Urinary bladder (tissue), 4 donors: ENCODE measurements at places on chromosomes 2 and 18. TPM values are rescaled to one million over a fixed set of nuclear protein-coding genes. Genes with fewer than 3 reads are reported as not detected.

DNA sequence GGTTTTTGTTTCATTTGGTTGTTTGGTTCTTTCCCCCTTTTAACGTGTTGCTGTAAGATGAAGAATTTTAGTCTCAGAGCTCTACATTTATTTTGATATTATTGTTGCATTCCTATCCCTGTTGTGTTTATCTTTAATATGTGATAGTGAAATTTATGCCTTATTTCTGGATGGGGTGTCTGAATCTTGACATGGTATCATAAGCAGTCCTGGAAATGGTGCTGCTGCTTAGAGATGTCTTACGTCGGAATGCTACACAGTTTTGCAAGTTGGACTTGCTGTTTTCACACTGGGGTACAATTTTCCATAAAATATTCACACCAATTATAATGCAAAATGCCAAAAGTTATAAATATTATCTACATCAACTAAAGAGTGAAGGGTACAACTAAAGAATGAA is 164.0 kb downstream of the GPD2 start:
- no peak for DNase-seq

GRCh38 chr2:230134496-230135129 is 65.9 kb upstream of the SLC16A14 start:
- DNase-seq, result no peak

The PDE1A gene
- 49.9 TPM for total RNA-seq

DNA sequence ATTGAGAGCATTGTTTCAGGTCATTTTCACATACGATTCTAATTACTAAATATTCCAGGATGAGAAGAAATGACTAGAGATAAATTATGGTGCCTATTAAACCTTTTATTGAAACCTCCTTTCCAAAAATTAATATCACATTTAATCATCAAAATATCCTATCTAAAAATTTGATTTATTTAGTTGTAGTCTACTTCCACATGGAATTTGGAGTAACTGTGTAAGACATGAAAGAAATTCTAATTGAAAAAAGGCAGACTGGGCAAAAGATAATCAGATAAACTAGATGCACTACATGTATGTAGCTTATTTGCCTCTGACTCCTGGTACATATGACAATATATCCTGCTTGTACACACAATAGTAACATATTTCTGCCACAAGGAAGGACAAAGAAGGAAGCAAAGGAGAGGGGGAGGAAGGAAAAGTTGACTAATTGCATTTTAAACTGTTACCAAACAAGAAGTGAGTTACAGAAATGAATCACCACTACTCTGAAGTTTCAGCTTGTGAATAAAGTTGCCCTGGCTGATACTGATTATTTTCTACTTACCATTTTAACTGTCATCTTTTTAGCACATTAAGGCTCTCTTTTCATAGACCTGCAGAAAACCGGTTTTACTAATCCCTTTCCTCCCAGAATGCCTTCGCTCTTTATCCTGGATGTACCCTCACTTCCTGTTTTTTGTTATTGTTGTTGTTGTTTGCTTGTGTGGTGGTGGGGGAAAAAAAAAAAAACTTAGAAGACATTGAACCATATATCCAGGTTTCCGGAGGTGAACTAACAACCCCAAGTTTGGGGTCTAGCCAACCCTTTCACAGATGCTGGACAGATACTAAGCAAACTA is 28.4 kb downstream of the NRXN1 start:
- DNase-seq, result no peak

The TDRD15 gene
- 3.8 TPM for total RNA-seq

DNA sequence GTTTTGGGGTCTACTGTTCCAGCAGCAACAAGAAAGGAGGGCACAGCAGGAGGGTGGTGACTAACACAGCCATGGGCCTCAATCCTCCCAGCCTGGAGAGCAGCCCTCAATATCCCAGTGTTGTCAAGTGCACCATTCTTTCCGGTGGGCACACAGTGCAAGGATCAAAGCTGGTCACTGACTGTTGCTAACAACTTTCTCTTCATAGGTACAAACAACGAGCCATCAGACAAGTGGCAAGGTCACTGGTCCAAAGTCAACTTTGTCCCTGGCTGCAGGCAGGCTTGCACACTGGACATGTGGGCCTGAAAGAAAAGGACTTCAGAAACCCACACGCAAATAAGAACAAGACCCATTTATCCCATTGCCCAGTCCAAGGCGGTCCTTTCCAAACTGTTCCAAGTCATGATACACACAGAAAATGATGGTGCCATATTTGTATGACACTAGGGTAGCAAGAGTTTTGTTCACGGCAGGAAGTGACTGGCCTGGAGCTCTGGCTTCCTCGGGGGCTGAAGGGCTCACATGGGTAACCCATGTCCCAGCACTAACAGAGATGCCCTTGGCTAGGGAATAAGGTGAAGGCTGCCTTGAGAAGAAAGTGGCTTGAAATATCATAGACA is 57.0 kb downstream of the KCTD1 start:
- DNase-seq, result no peak

DNA sequence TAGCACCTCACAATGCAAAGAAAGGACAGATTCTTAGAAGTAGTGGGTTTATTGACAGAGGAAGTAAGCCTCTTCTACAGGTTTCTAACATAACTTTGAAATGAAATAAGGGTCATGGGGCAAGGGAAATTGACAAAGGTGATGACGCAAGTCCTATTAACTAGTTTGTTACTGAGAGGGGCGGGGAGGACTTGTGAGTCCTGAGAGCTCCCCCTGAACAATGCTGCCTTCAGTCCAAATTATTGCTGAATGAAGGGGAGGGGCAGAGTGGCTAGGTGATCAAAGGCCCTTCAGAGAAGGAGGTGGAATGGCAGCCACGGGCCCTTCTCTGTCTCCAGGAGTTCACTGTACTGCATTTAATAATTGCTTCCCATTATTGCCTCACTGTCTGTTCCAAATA is 390.0 kb downstream of the MEIS1 start:
- DNase-seq, result no peak

DNA sequence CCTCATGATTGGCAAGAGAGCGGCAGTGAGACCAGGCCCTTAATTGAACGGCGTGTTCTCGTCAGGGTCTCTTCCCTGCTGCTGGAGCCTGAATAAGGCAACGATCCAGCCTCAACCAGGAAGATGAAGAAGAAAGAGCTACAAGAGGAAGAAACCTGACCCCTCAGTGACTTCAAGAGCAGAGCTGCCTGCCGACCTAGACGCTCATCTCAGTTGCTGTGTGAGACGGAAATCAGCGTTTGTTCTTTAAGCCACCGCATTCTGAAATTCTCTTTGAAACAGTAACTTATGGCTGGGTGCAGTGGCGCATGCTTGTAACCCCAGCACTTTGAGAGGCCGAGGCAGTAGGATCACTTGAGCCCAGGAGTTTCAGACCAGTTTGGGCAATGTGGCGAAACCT is 29.6 kb upstream of the KCNG3 start:
- no peak for DNase-seq

The MOGAT1 gene
- not detected for total RNA-seq

- no peak for DNase-seq
Measured at GRCh38 chr2:110820128-110820527, 87.8 kb downstream of the ACOXL start.

GRCh38 chr2:78065366-78065765 is 543.2 kb upstream of the LRRTM4 start:
- DNase-seq, result no peak

The UGT1A4 gene
- 1.1 TPM for total RNA-seq

DNA sequence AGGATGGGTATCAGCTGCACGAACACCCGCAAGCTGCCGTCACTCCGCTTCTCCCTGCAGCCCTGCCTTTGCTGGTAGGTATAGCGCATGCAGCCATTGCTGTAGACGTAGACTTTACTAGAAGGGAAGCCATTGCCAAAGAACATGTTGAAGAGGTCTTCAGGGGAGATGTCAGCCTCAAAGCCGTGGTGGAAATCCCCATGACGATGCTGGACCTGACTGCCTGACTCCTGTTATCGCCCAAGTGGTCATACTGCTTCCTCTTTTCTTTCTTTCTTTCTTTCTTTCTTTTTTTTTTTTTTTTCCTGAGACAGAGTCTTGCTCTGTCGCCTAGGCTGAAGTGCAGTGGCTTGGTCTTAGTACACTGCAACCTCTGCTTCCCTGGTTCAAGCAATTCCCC is 68.7 kb upstream of the SPRED2 start:
- no peak for DNase-seq

DNA sequence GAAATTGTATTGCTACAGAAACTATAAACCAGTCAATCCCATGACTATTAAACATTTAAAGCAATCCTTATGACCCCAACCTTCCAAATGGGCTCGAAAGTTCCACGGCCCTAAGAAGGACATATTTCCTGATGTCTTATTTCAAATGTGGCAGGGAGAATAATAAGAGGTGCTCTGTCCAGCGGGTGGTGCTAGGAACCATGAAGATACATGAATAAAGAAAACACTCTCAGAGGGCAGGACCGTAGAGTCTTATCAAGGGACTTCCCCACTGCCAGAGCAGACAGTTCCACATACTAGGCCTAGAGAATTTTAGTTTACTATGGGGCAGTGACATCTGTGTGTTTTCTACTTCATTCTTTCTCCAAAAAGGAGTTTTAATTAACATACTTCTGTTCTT is 187.1 kb upstream of the PIK3C3 start:
- no peak for DNase-seq

The LYG2 gene
- total RNA-seq, result not detected

The MAP4K4 gene
- total RNA-seq, result 75.7 TPM
